Anterior cingulate cortex (tissue), 58 donors: ENCODE measurements at places on chromosomes 4 and X.
A peak's percentile ranks its signal among the peaks of the same experiment; 100 is the strongest.

GRCh38 chr4:148778980-148779675 is 336.9 kb upstream of the NR3C2 start:
- no peak for DNase-seq

DNA sequence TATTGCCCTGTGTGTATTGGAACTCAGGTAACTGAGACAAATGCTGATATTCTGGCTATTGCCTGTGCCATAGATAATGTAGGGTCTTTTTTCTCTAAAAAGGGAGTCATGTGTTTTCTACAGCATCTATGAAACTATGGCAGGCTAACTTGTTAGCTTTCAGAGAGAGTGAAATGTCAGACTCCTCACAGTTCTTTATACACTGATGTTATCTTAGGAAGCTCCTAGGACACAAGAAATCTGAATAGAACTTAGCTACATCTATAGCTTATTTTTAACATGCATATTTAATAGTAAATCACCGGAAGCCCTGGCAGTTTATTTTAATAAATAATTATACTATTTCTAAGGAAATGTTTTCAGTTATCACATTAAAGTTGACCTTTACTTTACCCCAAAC is 369.6 kb downstream of the NAF1 start:
- DNase-seq, result no peak

- DNase-seq, result peak; percentile 92
These were observed at the start of gene SLC30A9 for GRCh38 chr4:41990365-41991111. TSS of gene SLC30A9 (plus strand) at chr4:41990530. CDS start at chr4:41990652, 122 bp downstream.

GRCh38 chrX:40107291-40108161 is 9.8 kb upstream of the BCOR start:
- peak; percentile 63 for DNase-seq

DNA sequence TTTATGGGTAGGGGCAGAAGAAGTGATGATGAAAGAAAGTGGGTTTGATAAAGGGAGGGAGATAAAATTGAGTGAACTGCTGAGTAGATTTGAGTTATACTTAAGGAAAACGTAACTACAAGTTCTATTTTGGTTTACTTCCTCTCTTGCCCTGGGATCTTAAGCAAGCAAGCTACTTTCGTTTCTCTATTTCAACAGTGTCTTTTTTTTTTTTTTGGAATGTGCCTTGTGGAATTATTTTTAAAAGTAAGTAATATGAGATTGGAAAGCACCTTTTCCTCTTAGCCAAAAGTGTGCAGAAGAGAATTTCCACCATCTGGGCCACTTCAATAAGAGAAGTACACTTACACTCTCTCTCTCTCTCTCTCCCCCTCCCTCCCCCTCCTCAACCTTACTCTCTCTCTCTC is 16.0 kb upstream of the C4orf36 start:
- DNase-seq, result no peak

- no peak for DNase-seq
These were observed 158.8 kb upstream of the AADAT start for GRCh38 chr4:170248576-170248975.

GRCh38 chr4:19478791-19479190 is 772.9 kb upstream of the SLIT2 start:
- DNase-seq, result no peak

- DNase-seq, result no peak
These were observed 364.3 kb upstream of the FAM241A start for GRCh38 chr4:111780965-111781364.

GRCh38 chrX:132407691-132408090 is 81.1 kb downstream of the MBNL3 start:
- no peak for DNase-seq

- DNase-seq, result no peak
These were observed 245.3 kb upstream of the JADE1 start for GRCh38 chr4:128564081-128564630.

- DNase-seq, result no peak
These were observed 57.2 kb downstream of the ABLIM2 start for GRCh38 chr4:8101213-8102075.

DNA sequence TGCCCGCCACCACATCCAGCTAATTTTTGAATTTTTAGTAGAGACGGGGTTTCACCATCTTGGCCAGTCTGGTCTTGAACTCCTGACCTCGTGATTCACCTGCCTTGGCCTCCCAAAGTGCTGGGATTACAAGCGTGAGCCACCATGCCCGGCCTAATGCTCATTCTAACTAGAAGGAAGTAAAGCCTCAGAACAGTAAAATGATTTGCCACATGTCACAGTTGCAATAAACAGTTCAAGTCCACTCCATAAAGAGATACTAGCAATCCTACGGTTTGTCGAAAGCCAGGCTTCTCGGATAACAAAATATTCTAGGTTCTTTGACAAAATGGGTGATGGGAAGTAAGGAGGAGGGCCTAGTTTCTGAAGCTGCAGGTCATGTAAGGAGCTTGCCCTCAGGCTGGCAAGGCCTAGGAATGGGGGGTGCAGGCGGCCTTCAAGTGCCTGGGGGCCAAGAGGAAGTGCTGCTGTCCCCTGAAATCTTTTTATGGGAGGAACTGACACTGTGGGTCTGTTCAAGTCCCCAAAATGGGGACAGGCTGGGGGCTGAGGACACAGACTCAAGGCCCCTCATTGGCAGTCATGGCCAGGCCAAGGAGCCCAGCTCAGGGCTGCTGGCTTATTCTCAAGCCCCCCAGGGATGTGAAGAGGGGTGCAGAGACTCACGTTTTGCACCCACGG is 31.8 kb upstream of the ACSL1 start:
- no peak for DNase-seq

GRCh38 chr4:12084690-12085089 is 656.0 kb upstream of the HS3ST1 start:
- no peak for DNase-seq

- no peak for DNase-seq
These were observed 120.6 kb upstream of the TBC1D9 start for GRCh38 chr4:140876615-140877364.

GRCh38 chrX:120380699-120381098 is 18.8 kb downstream of the ATP1B4 start:
- no peak for DNase-seq

GRCh38 chr4:152352622-152353116 is 183.2 kb downstream of the FBXW7 start:
- DNase-seq, result peak; percentile 49

GRCh38 chr4:53651156-53651735 is 60.0 kb upstream of the LNX1 start:
- no peak for DNase-seq

DNA sequence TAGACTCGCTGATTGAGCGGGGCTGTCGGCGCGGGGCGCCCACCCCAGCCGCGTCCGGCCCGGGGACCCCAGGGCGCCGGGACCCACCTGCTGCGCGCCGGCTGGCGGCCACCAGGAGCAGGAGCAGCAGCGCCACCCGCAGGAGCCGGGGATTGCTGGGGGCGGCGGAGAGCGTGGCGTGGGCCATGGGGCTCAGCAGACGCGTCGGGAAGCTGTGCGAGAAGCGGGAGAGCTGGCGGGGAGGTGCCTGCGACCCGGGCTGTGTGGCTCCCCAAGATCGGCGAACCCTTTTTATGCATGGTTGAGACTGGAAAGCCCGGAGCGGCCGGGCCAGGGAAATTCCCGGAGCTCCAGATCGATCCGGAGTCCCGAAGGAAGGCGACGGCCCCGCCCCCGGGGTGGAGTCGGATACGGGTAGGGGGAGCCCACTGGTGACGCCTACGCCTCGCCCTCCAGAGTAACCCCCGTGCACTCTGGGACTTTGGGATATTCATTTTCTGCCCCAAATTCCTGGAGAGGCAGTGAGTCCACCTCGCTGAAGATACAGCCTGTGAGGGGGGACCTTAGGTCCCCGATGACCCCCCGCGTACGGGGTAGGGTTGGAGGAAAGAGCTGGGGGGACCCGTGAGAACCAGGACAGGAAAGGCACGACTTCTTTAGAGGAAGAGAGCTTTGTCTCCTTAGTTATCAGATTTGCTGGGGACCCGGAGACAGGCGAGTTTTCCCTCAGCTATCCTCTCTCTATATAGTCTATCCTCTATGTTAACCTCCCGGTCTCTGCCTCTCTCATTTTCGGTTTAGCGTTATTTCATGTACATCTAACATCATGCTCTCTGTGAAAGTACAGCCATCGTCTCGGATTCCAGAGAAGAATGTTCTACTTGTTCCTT is at the start of gene CXCL3:
Gene CXCL3 (minus strand): TSS at position 265 of the 890 bp plus-strand sequence. CDS start 78 bp downstream, at position 187.
- peak; percentile 3 for DNase-seq

GRCh38 chrX:57821703-57822387 is 88.4 kb downstream of the ZXDA start:
- DNase-seq, result no peak

- no peak for DNase-seq
These were observed 105.1 kb downstream of the PHF8 start for GRCh38 chrX:53939127-53939526.
